ENCODE measurements at places on chromosomes 11 and 22. TPM values are rescaled to one million over a fixed set of nuclear protein-coding genes. Genes with fewer than 3 reads are reported as not detected.
A peak's percentile ranks its signal among the peaks of the same experiment; 100 is the strongest.

CRACR2B gene
- total RNA-seq, result 3.9 TPM

IL18BP gene
- total RNA-seq, result 23.1 TPM

GRCh38 chr11:61588728-61589191, 7.9 kb upstream of the SYT7 start:
- H3K27ac ChIP-seq, result no peak overlapping the region
- no peaks in the 10 kb centered on the region for H3K27me3 ChIP-seq
- peaks cover 11% of the 10 kb centered on the region for H3K4me1 ChIP-seq
- no peaks in the 10 kb centered on the region for H3K36me3 ChIP-seq

GRCh38 chr11:96254087-96254486, 88.9 kb downstream of the MAML2 start:
- peaks cover 78% of the 10 kb centered on the region for H3K4me1 ChIP-seq
- peak overlapping the region; percentile 40 for H3K4me3 ChIP-seq
- H3K27ac ChIP-seq, result peak overlapping the region; percentile 77
- no peaks in the 10 kb centered on the region for H3K27me3 ChIP-seq
- no peak for DNase-seq

- DNase-seq, result no peak
- no peaks in the 10 kb centered on the region for H3K27me3 ChIP-seq
- no peaks in the 10 kb centered on the region for H3K4me1 ChIP-seq
Observed at GRCh38 chr11:49405743-49406142, 197.3 kb upstream of the FOLH1 start.

DNA sequence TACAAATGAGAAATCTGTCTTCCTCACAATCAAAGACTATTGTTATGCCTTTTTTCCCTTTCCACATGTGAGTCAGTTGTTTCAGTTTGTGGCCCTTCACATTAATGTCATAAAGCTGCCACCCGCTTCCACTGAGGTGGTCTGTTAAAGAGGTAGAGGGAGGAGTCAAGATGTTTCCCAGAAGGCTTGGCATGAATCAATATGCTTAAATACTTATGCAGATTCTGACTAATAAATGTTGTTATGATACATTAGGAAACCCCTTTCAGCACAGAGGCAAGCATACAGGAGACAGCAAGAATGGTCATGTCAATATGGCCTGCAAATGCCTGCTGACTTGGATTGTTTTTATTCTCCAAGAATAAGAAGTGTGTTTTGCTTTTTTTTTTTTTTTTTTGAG, 6.5 kb downstream of the RTN3 start:
- no peak for DNase-seq
- H3K4me1 ChIP-seq, result no peaks in the 10 kb centered on the region
- no peaks in the 10 kb centered on the region for H3K36me3 ChIP-seq
- H3K4me3 ChIP-seq, result no peak overlapping the region
- H3K27ac ChIP-seq, result no peak overlapping the region

CNTF gene
- 3.5 TPM for total RNA-seq
